NCI-H1436 (cell line): ENCODE measurements at places on chromosomes 6 and 20.

GRCh38 chr20:23161968-23162696, 76.0 kb upstream of the CD93 start:
- peak; percentile 83 for DNase-seq

DNA sequence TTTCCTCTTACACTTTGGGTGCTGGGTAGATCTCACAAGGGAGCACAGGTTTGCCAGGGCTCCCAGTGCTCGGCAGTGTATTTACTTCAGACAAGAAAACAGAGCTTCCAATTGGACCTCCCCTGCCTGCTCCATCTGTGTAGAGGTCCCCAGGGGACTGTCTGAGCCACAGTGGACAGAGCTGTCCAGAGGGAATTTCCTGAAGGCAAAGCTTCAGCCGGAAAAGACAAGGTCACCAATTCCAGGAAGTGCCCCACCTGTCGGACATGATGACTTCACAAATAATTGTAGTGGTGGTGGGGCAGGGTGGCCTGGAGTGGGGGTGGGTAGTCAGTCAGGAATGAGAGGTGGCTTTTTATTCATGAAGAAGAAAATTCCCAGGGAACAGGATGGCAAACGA, 18.6 kb downstream of the ADGRF5 start:
- DNase-seq: no peak

- no peak for DNase-seq
Observed at GRCh38 chr20:36506253-36506652, 35.1 kb upstream of the MYL9 start.

DNA sequence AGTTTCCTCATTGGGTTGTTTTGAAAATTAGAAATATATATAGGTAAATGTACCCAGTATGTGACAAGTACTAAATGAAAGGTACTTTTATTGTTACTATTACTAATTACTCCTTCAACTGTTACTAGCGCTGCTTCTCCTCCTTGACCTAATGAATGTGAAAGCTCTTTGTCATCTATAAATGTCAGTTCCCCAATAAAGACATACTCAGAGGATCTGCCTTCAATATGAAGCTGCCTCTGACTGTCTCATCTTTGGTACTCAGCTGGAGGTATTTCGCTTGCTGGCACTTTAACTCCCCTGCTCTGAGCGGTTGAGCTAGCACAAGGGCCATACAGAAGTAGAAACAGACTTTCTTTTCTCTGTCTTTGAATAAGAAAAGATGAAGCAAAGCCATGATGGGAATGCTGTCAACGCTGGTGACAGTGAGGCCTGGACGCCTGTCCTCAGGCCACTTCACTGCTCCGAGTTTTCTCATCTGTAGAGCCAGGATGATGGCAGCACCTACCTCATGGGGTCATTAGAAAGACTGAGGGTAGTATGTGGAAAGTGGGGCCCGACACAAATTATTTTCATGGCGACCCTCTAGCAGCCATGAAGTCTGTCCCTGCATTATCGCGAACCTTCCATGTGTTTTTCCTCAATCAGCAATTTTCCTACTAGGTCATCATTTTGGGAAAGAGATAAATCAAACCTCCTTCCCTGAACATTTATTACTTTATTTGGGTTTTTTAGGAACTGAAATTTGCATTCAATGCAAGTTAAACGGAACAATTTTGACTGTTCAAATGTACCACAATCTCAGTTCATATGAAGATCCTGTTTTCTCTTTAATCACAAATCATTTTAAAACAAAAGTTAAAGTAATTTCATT, 55.9 kb upstream of the SNX9 start:
- DNase-seq: no peak

DNA sequence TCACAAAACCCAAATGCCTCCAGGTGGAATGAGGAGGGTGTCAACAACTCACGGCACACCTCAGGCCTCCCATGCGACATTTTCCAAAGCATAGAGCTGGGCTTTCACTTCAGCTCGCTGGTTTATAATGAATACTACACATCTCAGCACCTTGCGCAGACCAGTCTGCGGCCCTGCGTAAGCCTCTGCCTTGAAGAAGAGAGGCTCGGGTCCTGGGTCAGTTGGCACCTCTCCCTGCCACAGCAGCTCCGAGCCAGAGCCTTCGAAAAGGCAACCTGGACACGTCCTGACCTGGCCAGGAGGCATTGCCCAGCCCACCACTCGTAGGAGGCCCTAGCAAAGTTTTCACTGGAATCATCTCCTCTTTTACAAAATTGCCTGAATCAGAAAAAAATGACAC, 183.0 kb upstream of the AFDN start:
- DNase-seq: no peak

DNA sequence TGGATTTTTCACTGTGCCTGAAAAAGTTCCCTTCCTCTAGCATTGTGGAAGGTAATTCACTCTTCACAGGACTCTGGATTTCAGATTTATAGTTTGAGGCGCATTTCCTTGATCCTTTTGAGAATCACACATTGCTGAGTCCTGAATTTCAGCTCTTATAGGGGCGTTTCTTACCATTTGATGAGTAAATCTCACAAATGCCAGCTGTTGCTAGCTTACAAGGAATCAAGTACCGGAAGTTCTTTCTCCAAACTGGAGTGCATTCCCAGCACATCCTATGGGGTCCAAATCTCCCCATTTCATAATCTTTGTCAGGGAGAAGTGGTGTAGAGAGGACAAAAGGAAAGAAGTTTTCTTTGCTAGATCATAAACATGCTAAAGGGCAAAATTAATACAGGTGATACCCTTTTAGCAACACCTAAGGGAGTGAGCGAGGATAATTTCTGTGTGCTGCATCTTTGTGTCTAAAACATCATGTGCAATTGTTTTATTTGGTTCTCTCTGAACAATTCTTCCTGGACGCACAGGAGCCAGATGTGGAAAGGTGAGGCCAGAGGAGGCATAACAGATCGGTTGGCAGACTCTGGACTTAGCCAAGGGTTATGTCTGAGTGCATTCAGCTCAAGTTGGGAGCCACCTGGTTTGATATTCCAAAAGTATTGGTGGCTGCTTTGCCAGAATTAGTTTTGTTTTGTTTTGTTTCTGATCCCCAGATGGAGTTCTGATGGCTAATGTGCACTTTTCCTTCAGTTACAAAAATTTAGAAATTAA, 37.4 kb upstream of the EYA2 start:
- no peak for DNase-seq

DNA sequence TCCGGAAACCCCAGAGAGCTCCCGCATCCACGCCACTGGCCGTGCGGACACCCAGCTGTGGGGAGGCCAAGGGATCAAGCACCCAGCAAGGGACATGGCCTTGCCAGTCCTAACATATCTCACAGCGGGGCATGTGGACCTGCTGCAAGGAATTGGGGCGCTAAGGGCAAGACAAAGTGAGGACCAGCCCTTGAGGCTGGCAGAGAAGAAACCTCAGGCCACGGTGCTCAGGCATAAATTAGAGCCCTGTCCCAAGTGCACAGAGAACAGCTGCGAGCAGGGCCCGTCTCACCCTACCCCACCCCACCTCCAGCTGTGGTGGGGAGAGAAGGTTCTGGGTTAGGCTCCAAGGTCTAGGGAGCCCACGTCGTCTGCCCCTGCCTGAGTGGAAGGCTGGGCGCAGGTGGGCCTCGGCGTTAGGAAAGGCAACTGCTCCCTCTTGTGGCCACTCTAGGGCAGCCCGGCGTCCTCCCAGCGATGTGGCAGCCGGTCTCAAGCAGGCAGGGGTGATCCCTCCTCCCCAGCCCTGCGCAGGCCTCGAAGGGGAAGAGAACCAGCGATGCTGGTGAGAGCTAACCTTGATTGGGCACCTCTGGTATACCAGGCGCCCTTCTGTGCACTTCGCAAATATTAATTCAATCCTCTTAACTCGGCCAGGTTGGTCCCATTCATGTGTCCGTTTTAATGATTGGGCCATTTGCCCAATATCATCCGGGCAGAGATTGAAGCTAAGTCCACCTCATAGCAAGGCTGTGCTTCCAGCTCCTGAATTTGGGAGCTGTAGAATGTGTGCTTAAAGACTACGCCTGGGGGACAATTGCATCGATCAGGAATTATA, 235.8 kb downstream of the NFATC2 start:
- DNase-seq: peak; percentile 82

GRCh38 chr20:47998736-47999135, 213.5 kb upstream of the SULF2 start:
- no peak for DNase-seq

DNA sequence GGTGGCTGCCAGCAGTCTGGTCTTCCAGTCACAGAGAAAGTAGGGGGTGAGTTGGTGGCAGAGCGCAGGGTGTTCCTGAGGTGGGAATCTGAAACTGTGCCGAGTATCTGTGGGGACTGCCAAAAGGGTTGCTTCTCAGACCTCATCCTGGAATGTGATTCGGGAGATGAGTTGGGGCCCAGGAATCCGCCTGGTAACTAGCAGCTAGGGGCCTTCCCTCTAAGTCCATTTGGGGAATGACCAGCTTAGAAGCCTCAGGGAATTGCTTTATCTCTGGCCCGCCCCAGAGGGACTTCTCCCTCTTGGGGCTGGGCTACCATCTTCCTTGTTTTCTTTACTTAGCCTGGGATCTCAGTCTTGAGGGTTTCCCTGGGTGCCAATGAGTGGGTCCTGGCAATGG, 49.6 kb downstream of the MOCS1 start:
- no peak for DNase-seq

GRCh38 chr6:133610227-133610840, 278.6 kb upstream of the TCF21 start:
- no peak for DNase-seq

DNA sequence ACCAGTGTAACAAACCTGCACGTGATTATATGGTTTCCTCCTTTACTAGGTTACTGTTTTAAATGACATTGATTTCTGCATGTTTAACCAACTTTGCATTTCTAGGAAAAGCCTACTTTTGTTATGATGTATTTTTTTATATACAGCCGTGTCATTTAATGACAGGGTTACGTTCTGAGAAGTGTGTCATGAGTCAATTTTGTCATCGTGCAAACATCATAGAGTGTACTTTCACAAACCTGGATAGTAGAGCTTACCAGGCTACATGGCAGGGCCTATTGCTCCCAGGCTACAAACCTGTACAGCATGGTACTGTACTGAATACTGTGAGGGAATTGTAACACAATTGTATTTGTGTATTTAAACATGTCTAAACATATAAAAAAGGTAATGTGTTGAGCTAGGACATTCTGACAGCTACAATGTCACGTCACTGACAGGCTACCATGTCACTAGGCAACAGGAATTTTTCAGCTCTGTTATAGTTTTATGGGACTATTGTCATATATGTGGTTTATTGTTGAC, 205.3 kb downstream of the PRL start:
- no peak for DNase-seq

DNA sequence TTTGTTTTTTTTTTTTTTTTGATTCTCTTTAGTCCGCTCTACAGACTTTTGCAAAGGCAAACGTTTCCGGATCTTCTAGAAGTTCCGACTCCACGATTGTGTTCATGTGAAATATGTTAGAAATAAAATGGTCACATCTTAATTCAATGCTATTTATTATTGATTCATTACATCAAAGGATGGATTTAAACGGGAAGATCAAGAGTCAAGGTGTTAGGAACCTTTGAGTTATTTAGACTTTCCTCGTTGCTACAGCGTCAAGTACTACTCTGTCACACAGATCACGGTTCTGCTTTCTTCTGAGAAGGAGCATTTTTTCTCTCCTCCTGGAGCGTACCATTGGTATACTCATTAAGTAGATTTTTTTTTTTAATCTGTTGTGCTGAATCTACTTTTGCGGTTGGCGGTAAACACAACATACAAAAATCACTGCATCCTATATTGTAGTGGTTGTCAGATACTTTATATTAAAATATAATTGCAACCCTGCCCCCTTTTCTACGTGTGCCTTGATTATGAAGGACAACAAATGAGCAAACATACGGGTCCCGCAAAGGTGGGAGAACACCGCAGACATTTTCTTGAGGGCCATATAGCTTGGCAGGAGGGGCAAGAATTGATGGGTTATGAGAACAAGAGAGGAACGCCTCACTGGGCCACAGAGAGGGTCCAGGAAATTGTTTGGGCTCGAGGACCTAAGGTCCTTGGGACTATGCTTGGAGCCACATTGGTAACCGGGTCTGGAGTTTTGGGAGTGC, 17.5 kb downstream of the HMGN4 start:
- DNase-seq: no peak

DNA sequence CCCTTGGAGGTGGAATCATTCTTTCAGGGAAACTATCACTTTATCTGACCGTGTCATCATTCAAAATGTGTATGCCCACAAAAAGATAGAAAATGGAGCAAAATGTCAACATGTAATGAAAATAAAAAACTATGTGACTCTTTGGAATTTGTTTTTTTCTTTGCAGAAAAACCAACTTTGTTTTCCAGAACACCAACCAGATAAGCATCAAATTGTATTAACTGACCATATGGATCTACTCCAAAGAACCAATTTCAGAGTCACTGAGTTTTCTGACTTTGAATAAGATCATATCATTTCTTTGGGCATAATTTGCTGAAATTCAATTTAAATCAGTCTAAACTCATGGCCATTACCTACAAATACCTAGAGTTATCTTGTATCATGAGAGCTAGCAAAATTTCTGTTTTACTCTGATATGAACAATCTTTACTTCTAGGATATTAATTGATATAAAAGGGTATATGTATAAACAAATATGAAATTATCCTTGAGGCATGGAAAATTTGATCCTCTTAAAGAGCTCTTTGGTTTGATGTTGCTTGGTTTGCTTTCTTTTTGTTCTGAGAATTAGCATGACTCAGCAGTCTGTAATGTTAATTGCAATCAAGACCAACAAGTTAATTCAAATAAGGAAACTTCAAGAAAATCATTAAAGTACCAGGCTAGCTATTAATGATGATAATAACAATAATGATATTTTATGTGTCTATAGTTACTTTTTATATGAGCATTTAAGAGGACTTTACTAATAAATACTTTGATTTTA, 444.4 kb upstream of the MARCKS start:
- DNase-seq: no peak

- DNase-seq: no peak
Observed at GRCh38 chr6:31572041-31572911, at the start of gene LTA. LTA (plus strand) TSS chr6:31572289; CDS start chr6:31572743, 454 bp downstream.

GRCh38 chr20:20410678-20411077, 42.8 kb downstream of the INSM1 start:
- DNase-seq: peak; percentile 20

GRCh38 chr20:11267762-11268335, 594.0 kb upstream of the JAG1 start:
- DNase-seq: no peak

- no peak for DNase-seq
Observed at GRCh38 chr6:149235130-149235561, 82.4 kb upstream of the TAB2 start.

- no peak for DNase-seq
Observed at GRCh38 chr20:59804871-59805665, 128.4 kb downstream of the SYCP2 start.

DNA sequence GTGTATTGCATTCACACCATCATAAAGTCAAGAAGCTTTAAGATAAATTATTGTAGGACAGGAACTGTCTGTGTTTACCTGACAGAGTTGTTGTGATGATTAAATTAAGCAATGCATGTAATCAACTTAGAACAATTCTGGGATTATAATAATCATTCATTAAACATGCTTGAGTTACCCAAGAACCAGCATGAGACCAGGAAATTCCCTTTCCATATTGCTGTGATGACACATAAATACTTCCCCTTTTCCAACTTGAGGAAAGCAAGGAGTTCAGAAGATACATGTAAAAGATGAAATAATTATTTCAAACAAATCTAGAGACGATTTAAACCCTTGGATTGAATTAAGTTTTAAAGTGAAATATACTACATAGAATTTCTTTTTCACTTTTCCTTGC, 404.4 kb downstream of the GJA1 start:
- no peak for DNase-seq
